ENCODE measurements at places on chromosomes 4 and X.

DNA sequence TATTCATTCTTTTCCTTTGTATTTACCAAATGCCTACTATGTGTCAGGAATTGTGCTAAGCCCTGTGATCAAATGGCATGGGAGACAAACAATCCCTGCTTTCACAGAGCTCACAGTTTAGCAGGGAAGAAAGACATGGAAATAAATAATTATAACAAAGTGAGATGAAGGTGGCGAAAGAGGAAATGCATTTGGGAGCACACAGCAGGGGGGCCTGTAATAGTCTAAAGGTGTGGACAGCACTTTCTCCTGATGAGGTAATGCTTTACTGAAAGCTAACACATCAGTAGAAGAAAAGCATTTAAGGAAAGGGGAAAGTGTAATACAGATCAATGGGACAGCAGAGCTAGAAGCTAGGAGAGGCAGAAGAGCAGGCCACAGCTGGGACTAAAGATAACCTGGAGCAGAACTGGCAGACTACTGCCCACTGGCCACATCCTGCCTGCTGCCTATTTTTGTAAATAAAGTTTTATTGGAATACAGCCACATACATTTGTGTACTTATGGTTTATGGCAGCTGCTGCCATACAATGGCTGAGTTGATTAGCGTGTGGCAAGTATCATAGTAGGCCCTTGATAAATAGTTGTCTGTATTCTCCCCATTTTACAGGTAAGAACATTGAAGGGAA is 67.1 kb upstream of the TAPT1 start:
- DNase-seq, result no peak

DNA sequence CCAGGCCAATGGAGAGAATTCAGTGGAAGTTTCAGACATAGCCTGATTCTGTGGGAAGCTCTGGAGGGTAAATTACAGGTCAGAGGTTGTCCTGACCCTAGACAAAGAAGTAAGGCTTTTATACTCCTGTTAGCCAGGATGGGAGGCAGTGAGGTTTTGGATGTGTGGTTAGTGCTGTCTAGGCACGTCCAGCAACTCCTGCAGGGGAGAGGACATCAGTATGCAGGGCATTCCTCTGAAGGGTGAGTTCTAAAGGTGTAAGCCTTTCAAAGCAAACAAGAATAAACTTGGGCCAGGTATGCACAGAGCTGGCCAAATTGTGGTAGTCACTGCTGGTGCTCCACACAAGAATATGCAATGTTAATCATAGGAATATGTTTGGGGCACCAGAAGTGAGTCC is 562.5 kb downstream of the CCSER1 start:
- DNase-seq, result no peak

DNA sequence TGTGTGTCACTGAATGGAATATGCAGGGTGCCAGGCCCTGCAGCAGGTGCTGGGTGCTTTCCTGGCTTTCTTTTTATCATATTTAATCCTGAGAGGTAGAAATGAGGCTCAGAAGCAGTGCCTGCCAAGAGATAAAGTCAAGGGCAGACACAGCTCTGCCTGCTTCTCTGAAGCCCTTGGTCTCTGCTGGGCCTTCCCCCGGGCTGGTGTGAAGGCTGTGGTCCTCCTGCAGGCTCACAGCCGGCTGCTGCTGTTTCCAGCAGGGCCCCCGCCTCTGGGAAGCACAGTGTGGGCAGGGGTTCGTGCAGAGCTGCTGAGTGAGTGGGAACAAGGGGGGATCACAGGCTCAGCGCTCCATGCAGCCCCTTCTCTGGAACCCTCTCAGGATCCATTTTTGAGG is 49.6 kb downstream of the TBC1D14 start:
- no peak for DNase-seq

- DNase-seq, result no peak
These were observed 30.4 kb downstream of the ADH7 start for GRCh38 chr4:99404595-99405287.

DNA sequence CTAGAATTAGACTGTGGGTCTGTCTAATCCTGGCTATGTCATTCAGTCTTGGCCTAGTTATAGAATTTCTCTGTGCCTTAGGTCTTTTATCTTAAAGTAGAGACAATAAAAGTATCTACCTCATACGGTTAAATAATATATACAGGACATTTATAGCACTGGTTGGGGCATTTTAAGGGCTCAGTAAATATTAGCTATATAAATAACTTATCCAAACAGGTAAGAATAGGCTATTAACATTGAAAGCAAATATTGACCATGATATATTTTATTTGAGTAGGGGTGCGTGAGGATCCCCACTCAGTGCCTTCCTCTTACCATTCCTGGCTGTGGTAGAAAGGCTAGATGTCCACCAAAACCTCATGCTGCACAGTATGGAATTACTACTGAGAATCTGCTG is 47.4 kb downstream of the HSD17B13 start:
- DNase-seq, result no peak

GRCh38 chr4:28702571-28702970 is 1841.9 kb downstream of the STIM2 start:
- no peak for DNase-seq

- no peak for DNase-seq
These were observed 6.9 kb downstream of the CXCL10 start for GRCh38 chr4:76016393-76016792.
